ENCODE measurements at places on chromosomes 4 and X.

- no peak for DNase-seq
These were observed 82.1 kb downstream of the EFNB1 start for GRCh38 chrX:68910731-68911428.

DNA sequence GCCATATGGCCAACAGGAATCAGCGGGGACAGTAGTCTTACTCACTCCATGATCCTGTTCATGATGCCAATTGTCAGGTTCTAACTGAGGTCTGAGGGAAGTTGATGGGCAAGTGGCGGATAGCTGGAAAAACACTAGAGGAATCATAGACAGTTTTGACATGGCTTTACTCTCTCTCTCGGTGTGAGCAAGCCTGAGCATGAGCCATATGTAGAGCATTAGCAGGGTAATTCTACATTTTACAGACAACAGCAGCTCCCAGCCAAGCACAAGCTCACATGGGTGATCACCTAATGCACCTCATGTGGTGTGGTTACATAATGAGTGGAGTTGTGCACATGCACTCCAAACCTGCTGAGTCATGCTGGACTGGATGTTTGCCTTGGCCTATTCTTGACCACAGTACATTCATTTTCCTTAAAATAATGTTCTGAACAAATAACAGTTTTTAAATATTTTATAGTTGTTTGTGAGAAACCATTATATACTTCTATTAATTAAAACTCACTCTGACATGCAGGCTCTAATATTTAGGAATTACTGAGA is 429.2 kb downstream of the GPAT3 start:
- DNase-seq, result no peak

- DNase-seq, result no peak
These were observed 97.2 kb upstream of the PDE5A start for GRCh38 chr4:119725688-119726330.

DNA sequence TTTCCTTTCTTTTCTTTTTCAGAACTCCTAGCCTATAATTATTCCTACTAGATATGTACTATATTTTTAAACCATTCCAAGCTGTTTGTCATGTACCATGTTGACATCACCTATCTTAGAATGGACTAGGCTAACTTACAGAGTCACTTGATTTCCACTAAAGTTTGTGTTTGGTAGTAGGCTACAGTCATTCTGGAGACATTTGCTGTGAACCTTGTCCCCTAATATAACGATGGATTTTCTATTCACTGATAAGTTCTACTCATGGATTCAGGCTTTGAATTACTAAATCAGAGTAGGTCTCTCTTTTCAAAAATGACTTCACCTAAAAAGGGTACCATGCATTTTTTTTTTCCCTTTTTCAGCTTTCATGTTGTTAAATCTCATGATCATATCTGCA is 93.4 kb downstream of the PHEX start:
- no peak for DNase-seq

GRCh38 chrX:108439426-108439942 is at the start of gene COL4A5:
TSS of gene COL4A5 (plus strand) at chrX:108439838. CDS start at chrX:108440126, 288 bp downstream.
- DNase-seq, result no peak

DNA sequence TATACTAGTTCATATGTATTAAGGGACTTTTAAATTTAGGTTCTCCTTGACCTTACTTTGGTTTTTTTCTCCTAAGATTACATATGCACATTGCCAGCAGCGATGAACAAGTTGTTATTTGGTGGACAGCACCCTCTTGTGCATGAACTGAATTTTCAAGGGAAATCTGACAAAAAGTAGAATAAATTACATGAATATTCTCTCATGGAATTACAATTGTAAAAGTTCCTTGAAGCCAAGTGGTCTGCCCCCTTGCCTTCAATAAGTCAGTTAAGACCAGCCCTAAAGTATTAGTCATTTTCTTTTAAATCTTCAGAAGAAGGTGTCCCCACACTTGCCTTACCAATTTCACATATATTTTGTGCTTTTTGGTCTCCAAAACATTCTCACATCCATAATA is 30.7 kb upstream of the SMARCA5 start:
- DNase-seq, result no peak

DNA sequence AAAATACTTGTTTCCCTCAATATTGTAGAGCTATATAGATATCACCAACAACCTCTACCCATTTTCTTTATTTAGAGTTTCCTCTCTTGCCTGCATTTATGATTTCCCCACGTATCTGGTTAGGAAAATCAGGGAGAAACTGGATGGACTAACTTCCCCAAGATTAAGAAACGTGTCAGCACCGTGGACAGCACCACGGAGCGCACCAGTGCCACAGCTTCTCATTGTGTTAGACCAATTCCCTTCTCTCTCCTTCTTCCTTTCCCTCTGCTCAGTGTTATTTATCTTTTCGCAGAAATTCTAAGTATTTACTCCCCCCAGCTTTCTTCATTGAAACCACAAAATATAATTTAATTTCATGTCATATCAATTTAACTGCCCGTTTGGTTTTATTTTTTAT is 568.6 kb upstream of the BOD1L1 start:
- DNase-seq, result no peak

- no peak for DNase-seq
These were observed 125.5 kb downstream of the HTR2C start for GRCh38 chrX:114709406-114709805.

DNA sequence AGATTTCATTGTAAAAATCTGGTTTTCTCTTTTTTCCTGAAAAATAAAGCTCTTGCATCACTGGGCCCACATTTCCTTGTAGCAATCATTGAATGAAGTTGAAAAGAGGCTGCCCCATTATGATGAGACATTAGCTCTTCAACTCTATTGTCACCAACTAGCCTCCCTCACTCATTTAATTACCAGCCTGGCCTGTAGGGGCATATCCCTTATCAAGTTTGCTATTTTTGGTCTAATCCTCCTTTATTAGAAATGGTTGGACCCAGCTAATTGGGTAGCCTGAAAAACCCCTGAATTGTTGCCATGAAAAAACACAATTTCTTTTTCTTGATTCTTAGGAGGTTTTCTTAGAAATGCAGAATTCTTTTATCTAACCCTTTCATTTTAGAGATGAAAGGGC is 164.6 kb upstream of the CASK start:
- no peak for DNase-seq

DNA sequence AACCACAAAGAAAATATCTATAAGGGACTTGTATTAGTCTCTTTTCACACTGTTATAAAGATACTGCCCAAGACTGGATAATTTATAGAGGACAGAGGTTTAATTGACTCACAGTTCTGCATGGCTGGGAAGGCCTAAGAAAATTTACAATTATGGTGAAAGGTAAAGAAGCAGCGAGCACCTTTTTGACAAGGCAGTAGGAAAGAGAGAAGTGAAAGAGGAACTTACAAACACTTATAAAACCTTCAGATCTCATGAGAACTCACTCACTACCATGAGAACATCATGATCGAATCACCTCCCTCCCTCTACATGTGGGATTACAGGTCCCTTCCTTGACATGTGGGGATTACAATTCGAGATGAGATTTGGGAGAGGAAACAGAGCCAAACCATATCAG is 856.0 kb downstream of the TRAM1L1 start:
- no peak for DNase-seq

All from stimulated activated CD4-positive, alpha-beta T cell treated with anti-CD3 and anti-CD28 coated beads, Interleukin-15, amount 100 ng/mL, for 1 hour (primary cell).